ENCODE measurements at places on chromosomes 2 and 18.

DNA sequence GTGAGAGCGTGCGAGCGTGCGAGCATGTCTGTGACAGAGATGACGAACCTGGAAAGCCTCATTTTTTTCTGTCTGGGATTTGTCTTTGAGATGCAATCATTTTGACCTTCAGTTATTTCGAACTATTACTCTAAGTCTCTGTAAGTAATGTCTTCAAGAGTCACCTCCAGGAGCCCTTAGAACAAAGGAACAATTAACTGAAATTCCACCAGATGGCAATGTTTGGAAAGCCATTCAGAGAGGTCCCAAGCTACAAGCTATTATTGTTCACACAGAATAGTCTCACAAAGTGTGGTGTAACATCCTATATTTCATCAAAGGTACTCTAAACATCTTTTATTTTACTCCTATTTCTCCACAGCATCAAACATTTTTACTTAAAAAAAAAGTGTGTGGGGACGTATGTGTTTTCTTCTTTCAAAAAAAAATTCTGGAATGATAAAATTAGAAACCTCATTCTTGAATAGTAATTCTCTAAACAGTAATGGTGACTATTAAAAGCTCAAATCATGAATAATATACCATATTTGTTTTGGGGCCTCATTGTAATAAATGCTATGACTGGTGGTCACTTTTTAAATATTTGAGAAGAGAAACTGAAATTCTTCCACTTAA is 35.1 kb upstream of the MAPRE2 start:
- DNase-seq: no peak

DNA sequence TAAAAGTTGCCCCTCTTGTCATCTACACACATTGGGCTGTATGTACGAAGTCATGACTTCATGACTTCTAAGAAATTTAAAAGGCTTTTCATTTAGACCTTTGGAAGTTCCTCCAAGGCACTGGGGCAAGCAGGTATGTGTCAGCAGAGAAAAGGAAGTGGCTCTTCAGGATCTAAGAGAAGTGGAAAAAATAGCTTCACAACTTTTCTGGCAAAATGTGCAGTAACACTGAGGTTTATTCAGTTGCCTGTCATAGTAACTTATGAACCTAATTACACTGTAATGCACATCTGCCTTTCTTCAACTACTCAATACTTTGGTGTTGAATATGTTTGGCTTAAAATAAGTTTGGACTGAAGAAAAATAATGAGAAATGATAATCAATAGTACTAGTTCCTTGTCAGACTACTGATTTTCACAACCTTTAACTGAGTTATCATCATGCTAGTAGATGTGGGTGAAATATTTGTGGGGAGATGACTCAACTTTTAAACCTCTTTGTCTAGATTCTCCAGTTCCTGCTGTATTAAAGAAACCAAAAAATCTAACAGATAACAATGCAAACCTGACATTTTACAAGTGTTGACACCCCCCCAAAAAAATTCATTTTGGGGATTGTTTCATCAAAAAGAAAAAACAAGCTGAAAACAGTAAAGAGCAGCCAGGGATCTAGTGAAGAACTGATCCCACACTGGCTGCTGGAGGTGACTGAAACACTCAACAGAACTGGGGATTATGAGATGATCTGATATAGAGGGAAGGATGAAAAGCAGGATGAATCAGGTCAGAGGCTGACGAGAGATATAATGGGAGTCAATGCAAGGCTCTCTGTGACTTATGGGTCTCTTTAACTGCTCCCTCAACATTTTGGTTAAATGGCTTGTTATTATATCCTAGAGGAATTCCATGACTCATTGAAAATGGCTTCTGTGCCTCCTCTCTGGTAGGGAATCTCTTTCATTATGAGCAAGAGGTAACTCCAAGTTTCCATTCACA is 84.6 kb downstream of the COLEC12 start:
- no peak for DNase-seq

- DNase-seq: no peak
Measured at GRCh38 chr18:21192308-21192624, 49.8 kb upstream of the GREB1L start.

DNA sequence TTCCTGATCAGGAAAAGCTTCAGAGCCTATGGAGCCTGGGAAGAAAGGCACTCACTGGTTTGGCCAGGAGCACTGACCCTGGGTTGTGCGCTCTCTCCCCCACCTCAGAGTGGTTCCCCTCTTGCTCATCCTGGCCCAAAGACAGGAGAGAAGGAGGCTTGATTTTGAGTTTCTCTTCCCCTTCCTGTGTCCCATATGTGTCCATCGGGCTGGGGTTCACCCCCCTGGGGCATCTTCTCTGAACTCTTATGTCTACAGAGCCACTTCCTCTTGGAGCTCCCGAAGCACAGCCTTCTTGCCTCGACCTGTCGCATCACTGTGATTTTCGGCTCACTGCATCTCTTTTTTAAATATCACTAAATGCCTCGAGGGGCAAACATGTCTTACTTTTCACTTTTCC is 692.3 kb downstream of the RNF144A start:
- DNase-seq: no peak

GRCh38 chr18:10249801-10250200 is 204.6 kb upstream of the APCDD1 start:
- no peak for DNase-seq

DNA sequence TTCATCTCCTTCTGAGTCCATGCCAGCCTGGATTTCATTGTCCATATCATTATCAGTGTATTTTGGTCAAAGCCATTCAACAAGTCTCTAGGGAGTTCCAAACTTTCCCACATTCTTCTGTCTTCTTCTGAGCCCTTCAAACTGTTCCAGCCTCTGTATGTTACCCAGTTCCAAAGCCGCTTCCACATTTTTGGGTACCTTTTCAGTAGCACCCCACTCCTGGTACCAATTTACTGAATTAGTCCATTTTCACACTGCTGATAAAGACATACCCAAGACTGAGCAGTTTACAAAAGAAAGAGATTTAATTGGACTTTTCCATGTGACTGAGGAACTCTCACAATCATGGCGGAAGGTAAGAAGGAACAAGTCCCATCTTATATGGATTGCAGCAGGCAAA is 47.4 kb downstream of the TANC1 start:
- no peak for DNase-seq

- DNase-seq: no peak
Measured at GRCh38 chr2:174844295-174844708, 80.0 kb upstream of the CHRNA1 start.

DNA sequence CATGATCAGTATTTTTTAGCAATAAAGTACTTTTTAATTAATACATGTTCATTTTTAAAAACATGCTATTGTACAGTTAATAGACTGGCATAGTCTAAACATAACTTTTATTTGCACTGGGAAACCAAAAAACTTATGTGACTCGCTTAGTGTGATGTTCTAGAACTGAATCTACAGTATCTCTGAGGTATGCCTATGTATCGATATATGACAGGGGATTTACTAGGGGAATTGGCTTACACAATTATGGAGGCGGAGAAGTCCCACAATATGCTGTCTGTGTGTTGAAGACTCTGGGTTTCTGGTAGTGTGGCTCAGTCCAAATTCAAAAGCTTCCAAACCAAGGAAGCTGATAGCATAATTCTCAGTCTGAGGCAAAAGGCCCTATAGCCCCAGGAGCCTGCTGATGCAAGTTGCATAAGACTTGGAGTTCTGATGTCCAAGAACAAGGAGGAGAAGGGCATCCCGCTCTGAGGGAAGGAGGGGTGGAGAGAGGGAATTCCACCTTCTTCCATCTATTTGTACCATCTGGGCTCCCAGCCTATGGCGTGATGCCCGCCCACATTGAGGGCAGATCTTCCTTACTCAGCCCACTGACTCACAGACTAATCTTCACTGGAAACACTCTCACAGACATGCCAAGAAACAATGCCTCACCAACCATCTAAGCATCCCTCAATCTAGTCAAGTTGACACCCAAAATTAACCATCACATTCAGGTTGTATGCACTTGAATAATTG is 27.5 kb downstream of the ZNF638 start:
- peak; percentile 0 for DNase-seq

- DNase-seq: no peak
Measured at GRCh38 chr2:213021971-213022899, 129.2 kb downstream of the IKZF2 start.

GRCh38 chr2:146561996-146562395 is 1282.8 kb upstream of the ACVR2A start:
- no peak for DNase-seq

GRCh38 chr2:17636257-17636656 is 95.8 kb downstream of the VSNL1 start:
- DNase-seq: no peak
